Colonic mucosa (tissue), 4 donors: ENCODE measurements at places on chromosomes 11 and 22. TPM values are rescaled to one million over a fixed set of nuclear protein-coding genes. Genes with fewer than 3 reads are reported as not detected.

Gene FAM83F
- 38.3 TPM for total RNA-seq

Gene CYP2D6
- total RNA-seq, result 2.9 TPM

Gene OR10W1
- not detected for total RNA-seq

Gene SLC37A2
- 5.1 TPM for total RNA-seq

Gene IFITM10
- total RNA-seq, result 0.42 TPM

Gene SYCE3
- not detected for total RNA-seq

Gene ANO3
- 0.12 TPM for total RNA-seq
